Stimulated activated CD4-positive, alpha-beta T cell treated with anti-CD3 and anti-CD28 coated beads, Interleukin-15, amount 100 ng/mL, for 48 hours (primary cell): ENCODE measurements at places on chromosomes 6 and 20.

DNA sequence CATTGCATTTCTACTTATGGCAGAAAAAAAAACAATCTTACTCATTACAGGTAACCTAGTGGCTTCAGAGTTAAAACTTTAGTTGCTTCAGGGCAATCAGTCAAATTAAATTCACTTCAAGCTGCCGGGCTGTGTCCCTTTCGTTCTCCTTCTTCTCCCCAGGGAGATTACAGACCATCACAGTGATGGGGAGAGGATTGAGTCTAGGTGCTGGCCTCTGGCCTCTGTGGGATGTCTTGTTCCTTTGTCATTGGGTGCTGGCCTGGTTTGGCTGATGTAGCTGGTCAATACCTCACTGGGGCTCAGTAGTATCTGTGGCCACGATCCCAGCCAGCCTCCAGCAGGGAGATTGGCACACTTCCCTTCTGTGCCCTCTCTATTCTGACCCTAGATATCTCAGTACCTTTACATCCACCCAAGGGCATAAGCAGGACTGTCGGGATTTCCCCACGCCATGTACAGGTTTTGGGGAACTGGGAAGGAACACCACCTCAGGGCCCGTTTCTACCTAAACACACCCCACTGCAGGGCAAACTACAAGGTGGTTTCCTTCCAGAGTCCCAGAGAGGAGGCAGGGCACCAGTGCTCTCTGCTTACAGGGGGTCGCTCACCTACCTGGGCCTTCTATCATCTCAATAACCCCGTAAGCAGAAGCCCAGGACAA is 15.4 kb downstream of the FYN start:
- DNase-seq: no peak

- DNase-seq: no peak
These were observed 72.7 kb upstream of the CCN6 start for GRCh38 chr6:111980971-111981840.

GRCh38 chr20:43843965-43844660 is 70.5 kb upstream of the TOX2 start:
- DNase-seq: no peak

DNA sequence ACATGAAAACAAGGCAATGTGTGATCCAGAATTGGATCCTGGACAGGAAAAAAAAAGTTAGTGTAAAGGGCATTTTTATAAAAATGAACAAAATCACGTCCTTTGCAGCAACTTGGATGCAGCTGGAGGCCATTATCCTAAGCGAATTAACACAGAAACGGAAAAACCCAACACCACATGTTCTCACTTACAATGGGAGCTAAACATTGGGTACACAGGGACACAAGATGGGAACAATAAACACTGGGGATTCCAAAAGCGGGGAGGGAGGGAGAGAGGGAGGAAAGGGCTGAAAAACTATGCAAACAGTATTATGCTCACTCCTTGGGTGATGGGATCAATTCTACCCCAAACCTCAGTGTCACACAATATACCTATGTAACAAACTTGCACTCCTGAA is 91.4 kb upstream of the BTBD3 start:
- no peak for DNase-seq

- no peak for DNase-seq
These were observed 55.1 kb downstream of the CEBPB start for GRCh38 chr20:50245498-50246366.

DNA sequence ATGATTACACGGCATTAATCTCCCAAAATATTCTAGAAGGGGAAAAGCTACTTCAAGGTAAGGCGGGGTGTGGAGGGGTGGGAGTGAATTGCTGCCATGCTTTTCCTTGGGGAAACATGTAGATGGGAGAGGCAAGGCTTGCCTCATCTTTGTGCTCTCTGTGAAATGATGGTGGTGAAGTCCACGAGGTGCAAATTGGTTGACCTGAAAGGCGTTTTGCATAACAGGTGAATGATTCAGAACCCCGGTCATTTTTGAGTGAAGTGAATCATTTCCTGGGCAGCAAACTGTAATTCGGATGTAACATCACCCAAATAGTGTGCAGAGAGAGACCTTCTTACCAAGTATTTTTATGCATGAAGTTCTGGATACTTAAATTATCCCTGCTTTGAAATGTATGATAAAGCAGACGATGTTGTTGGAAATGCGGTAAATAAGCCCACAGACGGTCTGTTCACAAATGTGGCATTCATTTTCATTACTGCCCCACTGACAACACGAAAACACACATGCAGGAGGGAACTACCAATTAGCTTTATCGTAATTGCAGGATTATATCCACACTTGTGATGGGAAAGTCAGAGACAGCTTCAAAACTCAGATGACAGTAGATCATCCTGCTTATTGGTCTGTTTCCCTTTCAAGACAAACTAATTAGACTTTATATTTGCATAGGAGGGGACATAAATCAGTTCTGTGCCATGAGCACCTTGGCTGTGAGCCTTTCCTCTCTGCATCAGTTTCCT is 3.0 kb downstream of the CDH4 start:
- no peak for DNase-seq

DNA sequence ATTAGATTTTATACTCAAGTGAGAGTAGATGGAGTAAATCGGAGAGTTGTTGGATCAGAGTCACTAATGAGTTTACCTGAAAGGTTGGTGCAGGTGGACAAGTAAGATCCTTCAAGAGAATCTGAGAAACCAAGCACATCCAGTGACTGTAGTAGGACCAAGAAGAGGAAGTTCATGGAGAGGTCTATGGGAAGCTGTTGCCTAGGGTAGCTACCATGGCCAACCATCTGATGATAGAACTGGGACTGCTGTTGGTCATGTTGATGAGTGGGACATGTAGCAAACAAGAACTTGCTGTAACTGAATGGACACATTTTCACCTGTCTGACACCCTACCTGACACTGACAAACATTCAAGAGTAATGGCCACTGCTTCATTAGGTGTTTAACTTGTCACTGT is 11.3 kb upstream of the ADGB start:
- DNase-seq: no peak

DNA sequence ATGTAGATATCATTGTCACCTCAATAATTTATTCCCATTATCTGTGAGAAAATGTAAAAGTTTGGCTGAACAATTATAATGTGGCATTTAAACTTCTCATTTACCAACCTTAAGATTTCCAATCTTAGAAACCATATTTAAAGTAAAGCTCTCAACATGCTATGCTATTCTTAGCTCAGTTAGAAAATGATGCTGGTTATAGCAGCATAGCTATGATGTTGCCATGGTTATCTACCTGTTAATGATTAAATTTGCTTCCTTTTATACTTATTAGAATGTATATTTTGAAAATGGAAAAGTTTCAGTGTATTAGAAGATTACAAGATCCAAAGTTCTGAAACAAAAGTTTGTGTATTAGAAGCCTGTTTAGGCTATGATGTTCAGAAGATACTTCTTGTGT is 110.1 kb downstream of the GPR63 start:
- no peak for DNase-seq

GRCh38 chr6:125528621-125529041 is 220.8 kb upstream of the HEY2 start:
- no peak for DNase-seq

- no peak for DNase-seq
These were observed 119.2 kb upstream of the SASH1 start for GRCh38 chr6:148223424-148223842.
